NCI-H345 (cell line): ENCODE measurements at places on chromosomes 6 and 20.
A peak's percentile ranks its signal among the peaks of the same experiment; 100 is the strongest.

GRCh38 chr20:19832875-19833274, 74.8 kb downstream of the RIN2 start:
- DNase-seq, result no peak

DNA sequence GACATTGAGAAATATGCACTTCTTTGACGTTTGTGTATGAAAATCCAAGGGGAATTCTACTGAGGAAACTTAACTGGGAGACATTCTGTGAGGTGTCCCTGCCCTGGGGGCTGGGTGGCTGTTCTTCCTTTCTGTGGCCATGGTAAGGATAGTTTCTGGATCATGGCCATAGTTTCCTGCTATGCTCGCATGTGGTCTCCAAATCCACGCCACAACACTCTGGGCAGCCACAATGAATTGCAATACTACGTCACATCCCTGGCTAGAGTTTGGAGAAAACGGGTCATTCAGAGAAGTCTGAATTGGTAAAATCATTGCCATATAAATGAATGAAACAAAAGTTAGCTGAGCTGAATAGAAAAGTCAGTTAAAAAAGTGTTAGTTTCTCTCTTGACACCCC, 230.6 kb downstream of the UTRN start:
- no peak for DNase-seq

GRCh38 chr20:12130781-12131180, 213.1 kb downstream of the BTBD3 start:
- no peak for DNase-seq

DNA sequence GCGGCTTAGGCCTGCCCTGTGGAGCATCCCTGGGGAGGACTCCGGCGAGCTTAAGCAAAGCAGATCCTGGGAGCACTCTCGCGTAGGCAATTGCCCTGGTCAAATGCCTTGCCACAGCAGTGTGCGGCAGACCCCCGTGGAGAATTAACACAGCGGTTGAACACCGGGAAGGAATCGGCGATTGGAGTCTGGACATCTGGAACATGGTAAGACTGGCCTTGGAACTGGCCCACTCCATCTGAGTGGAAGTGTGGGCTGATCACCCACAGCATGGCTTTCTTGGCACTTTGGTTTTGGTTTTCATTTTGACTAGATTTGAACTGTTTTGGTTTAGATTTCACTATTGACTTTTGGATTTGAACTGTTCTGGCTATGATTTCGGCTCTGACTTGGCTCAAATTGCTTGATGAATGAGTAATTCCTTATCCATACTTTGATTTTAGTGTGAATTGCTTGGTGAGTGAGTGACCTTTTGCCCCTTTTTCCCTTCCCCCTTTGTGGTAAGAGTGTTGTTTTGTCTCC, 300.7 kb downstream of the RNGTT start:
- no peak for DNase-seq

DNA sequence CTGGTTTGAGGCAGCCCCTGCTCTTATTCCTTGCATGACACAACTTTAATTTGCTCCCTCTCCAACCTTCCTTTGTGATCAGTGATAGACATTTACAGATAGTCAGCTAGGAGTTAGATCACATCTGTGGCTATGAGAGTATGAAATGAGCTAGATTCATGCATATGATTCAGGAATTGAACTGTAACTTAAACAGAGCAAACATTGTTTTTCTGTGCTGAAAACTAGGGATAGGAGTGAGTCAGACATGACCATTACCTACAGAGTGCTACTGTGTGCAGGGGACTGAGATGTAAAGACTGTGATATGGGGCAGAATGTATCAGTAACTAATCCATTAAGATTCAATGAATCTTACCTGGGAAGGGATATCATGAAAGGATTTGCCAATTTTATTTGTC, 279.4 kb upstream of the SPTLC3 start:
- DNase-seq, result no peak

DNA sequence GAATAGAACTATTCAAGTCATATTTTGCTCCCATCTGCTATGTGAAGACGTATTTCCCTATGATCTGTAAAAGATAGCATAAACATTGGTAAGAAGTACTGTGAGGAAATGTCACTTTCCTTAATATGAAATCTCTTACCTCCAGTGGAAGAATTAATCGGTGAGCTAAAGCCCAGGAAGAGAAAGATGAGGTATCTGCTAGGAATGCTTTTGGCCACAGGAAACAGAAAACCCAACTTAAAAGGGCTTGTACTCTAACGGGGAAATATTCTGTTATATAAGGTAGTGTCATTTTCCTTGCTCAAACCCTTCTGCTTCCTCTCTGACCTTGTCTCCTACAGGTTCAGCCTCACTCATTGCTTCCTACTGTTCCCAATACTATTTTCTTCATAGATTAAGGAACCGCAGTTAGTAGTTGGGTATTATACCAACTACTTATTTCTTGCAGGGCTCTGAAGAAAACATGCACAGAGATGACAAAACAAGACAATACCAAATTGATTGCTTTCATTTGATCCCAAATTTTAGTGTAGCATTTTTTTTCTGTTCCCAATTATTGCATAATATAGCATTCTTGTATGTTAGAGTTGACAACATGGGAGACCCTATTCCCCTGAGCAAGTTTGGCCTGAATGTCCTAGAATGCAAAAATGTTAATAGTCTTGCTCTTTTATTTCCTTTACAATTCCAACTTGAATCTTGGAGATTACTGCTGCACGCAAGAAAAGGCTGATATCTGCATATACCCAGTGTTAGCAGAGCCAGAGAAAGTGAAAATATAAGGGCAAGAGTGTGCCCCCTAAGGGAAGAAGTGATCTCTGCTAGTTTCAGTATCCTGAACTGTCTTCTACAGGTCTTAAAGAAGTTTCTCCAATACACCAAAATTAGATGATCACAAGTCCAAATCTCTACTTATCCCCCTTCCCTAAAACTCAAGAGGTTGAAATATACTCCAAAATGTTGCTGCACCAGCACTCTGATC, 65.3 kb downstream of the AFG1L start:
- no peak for DNase-seq

DNA sequence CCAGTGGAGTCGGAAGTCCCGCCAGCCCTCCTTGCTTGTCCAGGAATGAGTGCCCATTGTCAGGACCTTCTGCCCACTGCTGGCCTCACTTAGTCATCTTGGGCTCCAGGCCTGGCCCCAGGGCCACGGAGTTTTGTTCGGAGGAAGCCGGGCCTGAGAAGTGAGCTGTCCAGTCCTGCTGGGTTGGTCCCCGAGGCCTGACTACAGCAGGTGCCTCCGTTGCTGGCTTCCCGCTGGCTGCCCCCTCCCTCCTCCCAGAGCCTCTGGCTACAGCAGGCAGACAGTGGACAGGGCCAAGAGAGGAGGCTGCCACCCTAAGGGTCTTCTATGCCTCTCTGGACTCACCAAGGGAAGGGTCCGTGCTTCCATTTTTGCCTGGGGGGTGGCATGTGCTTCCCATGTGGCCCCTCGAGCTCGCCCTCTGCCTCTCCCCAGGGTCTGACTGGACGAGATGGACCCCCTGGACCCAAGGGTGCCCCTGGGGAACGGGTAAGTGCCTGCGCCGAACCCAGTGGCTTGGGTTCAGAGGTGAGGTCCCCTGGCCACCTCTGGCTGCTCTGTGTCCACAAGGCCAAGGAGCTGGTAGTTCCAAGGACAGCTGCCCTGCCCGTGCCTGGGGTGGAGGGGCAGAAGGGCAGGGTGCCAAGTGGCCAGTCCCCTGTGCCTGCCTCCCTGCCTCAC, 2.8 kb downstream of the COL9A3 start:
- DNase-seq, result no peak

GRCh38 chr6:14718861-14719260, 527.0 kb upstream of the JARID2 start:
- no peak for DNase-seq

DNA sequence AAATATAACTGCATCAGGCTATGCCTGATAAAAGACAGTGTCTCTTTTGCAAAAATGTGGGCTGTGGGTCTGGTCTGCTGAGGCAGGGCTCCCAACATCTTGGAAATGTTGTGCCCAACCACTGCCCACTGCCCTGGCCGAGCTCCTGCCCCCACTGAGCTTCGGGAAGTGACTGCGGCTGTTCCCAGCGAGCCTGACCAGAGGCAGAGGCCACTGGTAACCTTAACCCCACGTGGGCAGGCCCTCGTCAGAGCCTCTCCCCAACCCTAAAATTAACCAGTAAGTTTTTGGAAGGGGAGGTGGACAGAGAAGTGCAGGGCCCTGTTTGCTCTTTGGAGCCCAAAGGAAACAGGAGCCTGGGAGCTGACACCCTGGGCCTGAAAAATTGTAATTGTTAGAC, 225.9 kb downstream of the MAFB start:
- no peak for DNase-seq

GRCh38 chr6:36547646-36548400, 544 bp upstream of the STK38 start:
- DNase-seq, result no peak

DNA sequence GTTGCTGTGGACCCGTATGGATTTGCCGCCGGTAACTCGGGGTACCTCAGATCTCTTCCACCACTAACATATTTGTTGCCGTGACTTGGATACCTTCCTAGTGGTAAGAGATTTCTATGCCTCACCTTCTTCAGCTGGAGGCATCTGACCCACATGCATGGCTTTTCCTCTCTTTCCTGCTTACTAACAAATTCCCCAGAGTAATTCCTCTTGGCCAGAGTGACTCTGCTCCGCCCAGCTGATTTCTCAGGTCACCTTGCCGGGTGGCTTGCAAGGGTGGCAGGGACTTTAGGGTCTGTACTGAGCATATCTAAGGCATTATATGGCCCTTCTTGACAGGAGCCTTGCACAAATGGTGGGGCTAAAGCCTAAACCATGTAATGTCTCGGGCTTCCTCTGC, 38.2 kb downstream of the FAM184A start:
- DNase-seq, result no peak

GRCh38 chr6:37477191-37477590, 22.5 kb downstream of the CCDC167 start:
- DNase-seq, result no peak

DNA sequence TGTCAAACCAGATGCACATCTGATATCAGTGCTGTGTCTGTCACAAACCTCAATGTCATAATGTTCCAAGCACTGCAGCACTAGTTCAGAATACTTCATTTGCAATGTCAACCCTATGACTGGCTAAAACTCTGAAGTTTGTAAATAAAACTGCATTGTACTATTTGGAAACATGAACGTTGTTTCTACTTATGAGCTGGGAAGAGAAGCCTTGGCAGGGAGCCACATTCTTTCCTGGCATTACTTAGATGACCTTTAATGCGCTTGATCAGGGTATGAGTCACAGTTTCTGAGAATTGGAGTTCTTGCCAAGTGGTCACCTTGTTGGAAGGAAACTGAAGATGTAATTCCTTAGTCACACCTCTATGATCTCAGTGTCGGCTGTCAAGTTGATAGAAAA, 664.8 kb upstream of the MMS22L start:
- DNase-seq, result peak; percentile 57

- DNase-seq, result peak; percentile 86
Measured at GRCh38 chr20:34515484-34516246, 557 bp upstream of the DYNLRB1 start.

DNA sequence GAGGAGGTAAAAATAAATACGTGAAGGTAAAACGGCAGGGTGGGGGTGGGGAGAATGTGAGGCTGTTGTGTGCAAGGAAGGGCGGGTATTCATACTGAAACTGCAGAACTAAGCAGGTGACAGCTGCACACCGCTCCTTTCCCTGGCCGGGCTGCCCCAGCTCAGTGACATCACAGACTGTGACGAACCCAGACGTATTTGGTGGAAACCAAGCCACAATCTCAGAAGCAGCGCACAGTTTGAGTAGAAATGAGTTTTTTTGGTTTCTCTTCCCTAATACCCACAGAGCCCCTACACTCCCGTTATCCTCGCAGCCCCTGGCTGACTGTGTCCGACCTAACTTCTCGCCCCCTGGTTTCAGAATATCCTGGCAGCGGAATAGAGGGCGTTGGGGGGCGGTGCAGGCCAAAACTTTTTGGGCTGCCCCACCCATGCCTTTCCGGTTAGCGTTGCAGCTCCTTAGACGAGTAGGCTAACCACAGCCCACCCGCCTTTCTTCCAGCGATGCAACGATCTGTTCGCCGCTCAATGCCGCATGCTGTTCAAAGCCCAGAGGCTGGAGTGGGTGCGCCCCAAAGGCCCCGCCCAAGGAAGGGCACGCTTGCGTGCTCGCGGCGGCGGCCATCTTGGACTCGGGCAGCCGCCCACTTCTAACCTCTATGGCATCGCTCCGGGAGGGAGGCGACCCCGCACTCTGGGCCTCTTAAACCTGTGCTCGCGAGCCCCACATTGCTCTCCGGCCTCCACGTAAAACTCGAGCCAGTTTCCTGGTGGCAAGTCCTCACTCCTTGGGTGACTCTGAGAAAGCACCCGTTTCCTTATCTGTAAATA, 9.1 kb downstream of the BAK1 start:
- peak; percentile 89 for DNase-seq

GRCh38 chr6:135987226-135987625, 135.7 kb downstream of the PDE7B start:
- no peak for DNase-seq

GRCh38 chr6:51303338-51303737, 484.7 kb downstream of the TFAP2B start:
- no peak for DNase-seq

DNA sequence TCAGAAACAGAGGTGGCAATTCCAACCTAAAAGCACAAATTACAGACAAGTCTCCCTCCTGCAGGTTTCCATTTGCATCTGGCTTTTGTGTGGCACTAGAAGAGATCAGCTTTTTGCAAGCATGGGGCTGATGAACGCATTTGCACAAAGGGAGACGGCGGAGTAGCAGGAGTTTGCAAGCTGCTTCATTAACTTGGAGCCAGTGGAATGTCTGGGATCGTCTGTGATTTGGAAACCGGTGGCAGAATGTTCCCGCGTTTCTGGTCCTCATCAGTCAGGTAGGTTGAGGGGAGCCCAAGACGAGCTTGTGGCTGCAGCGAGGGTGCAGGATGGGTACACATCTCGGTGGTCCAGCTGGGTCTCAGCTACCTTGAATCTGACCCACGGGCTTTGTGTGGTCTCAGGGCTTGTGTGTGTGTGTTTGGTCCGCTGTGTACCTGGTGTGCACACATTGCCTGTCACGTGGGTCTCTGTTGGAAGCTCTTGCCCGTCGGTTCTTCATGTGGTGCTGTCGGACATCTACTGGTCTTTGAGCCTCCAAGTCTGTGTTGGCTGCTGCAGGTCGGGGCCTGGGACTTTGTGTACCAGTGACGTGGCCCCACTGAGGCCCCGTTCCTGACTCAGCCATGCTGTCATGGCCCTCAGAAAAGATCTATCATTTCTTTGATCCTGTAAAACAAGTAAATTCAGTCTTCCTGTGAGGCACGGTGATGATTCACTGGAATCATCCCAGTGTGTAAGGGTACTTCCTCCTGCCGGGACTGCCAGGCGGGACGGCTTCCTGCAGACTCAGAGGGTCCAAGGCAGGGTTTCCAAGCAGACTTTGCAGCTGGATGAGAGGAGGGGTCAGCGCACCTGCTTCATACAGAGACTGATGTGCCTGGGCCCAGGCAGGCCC, 12.4 kb upstream of the MYT1 start:
- DNase-seq, result no peak
